ENCODE measurements at places on chromosomes 6 and 20.

DNA sequence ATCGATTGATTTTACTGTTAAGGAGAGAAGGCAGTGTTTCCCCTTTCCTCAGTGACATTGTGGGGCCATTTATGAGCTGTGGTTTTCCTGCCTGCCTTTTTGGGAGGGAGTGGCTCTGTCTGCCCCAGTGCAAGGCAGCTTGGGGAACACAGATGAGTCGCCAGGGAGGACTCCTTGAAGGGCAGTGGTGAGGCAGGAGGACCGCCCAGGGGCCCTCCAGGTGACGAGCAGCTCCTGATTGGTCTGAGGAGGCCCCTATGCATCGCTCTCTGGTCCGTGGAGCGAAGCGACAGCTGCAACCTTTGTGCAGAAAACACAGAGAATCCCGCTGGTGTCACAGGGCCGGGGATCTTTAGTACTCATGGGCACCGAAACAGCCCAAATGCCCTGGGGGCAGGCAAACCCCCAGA is 100.3 kb downstream of the TMEM242 start:
- DNase-seq: no peak

DNA sequence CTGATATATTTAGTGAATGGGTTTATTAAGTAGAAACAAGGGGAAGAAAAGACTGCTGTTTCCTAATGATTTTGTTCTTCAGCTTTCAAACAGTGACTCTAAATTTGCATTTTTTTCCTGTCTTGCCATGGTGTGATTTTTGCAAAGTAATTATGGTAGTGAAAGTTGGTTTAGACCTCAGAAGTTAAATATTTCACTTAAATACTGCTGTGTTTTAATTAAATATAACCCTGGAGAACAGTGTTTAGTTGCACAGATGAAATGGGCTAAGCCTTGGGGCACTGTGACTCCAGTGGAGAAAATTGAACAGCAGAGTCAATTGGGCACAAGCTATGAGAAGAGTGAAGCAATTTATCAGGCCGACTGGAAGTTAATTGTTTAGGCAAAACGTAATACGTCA is 111.1 kb upstream of the MCHR2 start:
- no peak for DNase-seq

GRCh38 chr6:75478929-75479328 is 14.7 kb downstream of the FILIP1 start:
- no peak for DNase-seq

GRCh38 chr20:34299556-34300255 is 3.4 kb downstream of the AHCY start:
- no peak for DNase-seq

- DNase-seq: no peak
Measured at GRCh38 chr20:60485012-60485760, 527.0 kb downstream of the CDH26 start.

DNA sequence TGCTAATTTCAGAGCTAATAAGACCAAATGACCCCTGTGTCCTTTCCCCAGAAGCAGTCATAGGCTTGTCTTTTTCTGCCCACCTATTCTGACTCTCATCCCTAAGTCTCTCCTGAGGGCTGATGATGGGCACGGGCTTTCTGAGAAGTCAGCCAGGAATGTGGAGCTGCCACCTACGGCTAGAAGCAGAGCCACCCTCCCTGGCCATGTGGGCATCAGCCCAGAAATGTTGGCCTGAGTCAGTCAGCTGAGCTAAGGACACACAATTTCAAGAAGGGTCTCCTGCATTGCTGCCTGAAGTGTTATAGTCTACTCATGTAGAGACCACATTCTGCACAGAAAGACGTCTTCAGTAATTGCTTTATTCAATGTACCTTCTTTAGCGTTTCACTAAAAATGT is 17.1 kb downstream of the MYLIP start:
- DNase-seq: no peak

DNA sequence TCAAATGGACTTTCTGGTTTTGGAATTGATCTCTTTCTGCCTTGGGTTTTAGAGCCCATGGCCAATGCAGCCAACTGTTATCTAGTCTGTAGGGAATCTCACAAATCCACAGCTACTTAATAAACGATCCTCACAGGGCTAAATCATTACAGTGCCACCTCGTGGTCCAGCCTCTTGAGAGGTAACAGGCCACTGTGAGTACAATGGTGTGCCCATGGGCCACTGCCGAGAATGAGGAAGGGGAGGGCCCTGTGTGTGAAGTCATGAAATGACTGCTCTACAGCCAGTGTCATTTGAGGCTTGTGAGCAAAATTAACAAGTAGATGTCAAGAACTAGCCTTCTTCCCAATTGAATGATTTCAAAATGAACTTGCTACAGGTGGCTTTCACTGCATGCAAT is 54.3 kb upstream of the GMPR start:
- peak; percentile 40 for DNase-seq

GRCh38 chr6:15218401-15218800 is 27.5 kb upstream of the JARID2 start:
- no peak for DNase-seq

GRCh38 chr20:43960231-43960630 is 45.6 kb downstream of the TOX2 start:
- DNase-seq: no peak

DNA sequence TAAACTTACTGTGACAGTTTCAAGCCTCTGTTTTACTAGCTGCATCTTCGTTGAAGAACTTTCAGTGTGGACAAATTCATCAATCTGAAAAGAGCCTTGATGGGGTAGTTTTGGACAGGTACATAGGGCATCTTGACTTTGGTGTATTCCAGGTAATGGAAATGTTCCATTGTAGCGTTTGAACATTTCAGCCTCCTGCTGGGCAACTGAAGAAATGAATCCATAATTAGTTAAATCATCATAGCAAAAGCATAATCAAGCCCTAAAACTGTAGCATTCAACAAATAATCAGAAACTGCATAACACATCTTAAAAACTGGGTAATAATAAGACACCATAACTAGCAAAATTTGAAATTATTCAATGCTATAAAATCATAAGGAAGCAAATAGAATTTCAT is 86.2 kb downstream of the AHI1 start:
- peak; percentile 3 for DNase-seq

- no peak for DNase-seq
Measured at GRCh38 chr20:951384-952169, 35.4 kb upstream of the ANGPT4 start.

DNA sequence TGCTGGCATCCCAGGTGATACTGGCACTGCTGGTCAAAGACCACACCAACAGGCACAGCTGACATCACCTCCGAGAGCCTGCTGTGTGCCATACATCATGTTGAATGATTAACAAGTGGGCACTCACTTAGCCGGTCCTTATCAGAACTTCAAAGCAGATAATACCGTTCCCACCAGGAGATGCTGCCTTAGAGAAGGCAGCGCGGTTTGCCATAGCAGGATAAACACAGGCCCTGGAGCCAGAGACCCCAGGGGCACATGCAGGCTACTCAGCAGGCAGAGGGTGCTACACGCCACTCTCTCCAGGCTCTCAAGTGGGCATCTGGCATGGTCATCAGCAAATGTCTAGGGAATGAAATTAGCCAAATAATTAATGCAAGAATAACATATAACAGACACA is 86.5 kb upstream of the CST7 start:
- DNase-seq: no peak

DNA sequence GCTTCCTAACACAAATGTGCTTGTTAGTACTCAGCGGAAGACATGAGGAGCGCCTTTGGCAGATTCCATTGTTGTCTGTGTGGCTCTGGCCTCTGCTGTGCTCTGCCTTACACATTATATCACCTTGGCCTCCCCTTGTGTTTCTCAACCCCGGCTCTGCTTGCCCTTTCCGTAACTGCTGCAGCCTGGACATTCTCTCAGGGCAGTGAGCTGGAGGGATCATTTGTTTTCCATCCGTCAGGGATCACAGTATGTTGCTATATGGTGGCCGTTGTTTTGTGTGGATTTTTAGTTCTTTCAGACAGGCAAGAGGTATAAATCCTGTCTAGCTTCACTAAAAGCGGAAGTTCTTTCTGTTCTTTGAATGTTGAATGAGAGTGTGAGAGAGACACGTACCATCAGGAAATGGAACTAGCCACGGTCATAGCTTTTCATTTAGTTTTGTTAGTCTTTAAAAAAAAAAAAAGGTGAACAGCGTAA is 175.1 kb downstream of the JARID2 start:
- DNase-seq: no peak

DNA sequence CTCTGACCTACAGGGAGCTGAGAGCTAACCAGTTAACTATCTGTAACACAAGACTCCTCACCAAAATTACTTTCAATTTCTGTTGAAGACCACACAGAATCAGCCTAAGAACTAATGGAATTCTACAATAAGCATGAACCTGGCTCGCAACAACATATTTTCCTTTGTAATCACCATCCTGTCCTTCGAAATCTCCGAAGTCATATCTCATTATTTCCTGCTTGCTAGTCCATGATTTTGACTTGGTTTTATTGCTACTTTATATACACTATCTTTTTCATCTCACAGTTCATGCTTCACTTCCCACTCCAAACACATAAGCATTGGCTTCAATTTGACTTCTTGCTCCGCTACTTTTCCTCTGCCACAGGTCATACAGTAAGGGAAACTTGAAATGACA is 405.8 kb upstream of the FKBP1C start:
- no peak for DNase-seq

GRCh38 chr6:28896505-28897368 is 27.0 kb downstream of the TRIM27 start:
- DNase-seq: peak; percentile 57

GRCh38 chr6:14031516-14031915 is 86.1 kb upstream of the CD83 start:
- DNase-seq: no peak

- no peak for DNase-seq
Measured at GRCh38 chr20:2919518-2920245, 46.4 kb downstream of the PTPRA start.

DNA sequence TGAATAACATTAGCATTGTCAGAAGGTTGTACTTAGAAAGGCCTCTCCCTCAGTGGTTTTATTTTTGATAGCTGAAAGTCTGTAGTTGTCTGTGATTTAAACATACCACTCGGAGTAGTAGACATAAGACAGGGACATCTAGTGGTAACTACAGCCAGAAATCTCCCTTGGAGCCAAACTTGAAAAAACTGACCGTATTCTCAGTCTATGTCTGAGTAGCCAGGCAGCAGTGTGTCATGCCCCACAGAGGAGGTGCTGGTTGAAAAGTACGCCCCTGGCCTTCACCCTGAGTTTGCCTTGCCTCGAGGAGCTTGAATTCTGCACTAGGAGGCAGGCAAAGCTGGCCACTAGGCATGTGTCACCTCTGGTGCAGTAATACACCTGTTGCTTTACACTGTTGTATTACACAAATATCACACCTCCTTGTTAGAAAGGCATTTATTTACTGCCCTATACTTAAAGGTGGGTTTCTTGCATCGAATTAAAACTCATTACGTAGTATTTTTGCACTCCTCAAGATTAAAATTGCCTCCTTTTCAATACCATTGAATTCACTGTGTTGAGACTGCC is 20.8 kb downstream of the ZBTB2 start:
- DNase-seq: no peak

GRCh38 chr20:24066076-24066700 is 77.6 kb upstream of the GGTLC1 start:
- DNase-seq: no peak

DNA sequence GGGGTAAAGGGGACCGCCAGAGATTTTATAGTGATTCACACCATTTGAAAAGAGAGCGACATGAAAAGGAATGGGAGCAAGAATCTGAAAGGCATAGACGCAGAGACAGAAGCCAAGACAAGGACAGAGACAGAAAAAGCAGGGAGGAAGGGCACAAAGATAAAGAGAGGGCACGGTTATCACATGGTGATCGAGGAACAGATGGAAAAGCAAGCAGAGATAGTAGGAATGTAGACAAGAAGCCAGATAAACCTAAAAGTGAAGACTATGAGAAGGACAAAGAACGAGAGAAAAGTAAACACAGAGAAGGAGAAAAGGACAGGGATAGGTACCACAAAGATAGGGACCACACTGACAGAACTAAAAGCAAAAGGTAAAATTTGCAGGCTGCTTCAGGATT is 77.7 kb downstream of the PHF3 start:
- no peak for DNase-seq

- no peak for DNase-seq
Measured at GRCh38 chr6:52617087-52617486, 40.2 kb upstream of the TRAM2 start.
